ENCODE measurements at places on chromosomes 11 and 22. TPM values are rescaled to one million over a fixed set of nuclear protein-coding genes. Genes with fewer than 3 reads are reported as not detected.
A peak's percentile ranks its signal among the peaks of the same experiment; 100 is the strongest.

GRCh38 chr11:46461461-46461927 lies 69.9 kb upstream of the CHRM4 start:
- peak; percentile 30 for DNase-seq

- peak; percentile 96 for DNase-seq
Measured at GRCh38 chr22:21938071-21938822, 14.4 kb downstream of the PPM1F start.

- DNase-seq, result no peak
Measured at GRCh38 chr11:2870969-2871680, 14.4 kb downstream of the CDKN1C start.

DNA sequence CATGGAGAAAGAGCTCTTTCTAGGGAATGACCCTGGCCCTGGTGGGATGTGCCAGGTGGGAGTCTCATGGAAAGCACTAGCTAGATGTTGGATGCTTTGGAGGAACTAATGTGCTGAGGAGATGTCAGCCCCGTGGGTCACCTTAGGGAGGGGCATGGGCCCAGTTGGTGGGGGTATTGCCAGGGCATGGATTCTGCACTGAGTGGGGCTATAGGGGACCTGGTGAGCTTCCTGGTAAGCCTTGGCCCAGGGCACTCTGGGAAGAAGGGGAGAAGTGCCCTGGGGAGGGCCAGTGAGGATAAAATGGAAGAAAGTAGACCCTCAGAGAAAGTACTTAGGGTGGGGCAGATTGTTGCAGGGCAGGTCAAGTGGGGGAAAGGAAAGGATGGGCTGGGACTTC lies 65.2 kb upstream of the SORL1-AS1 start:
- DNase-seq, result no peak

Gene ZNF280A
- total RNA-seq, result not detected

- peak; percentile 58 for DNase-seq
Measured at GRCh38 chr11:99098751-99099150, 78.0 kb downstream of the CNTN5 start.
